Body of pancreas (tissue), 4 donors: ENCODE measurements at places on chromosomes 13 and 19. TPM values are rescaled to one million over a fixed set of nuclear protein-coding genes. Genes with fewer than 3 reads are reported as not detected.

RFPL4A gene
- not detected for total RNA-seq

- peaks cover 5% of the 10 kb centered on the region for H3K4me1 ChIP-seq
- H3K27ac ChIP-seq = no peak overlapping the region
- no peaks in the 10 kb centered on the region for H3K36me3 ChIP-seq
- DNase-seq = no peak
Measured at GRCh38 chr13:21065686-21066085, 4.3 kb upstream of the LATS2 start.

- H3K4me3 ChIP-seq = no peak overlapping the region
- no peaks in the 10 kb centered on the region for H3K4me1 ChIP-seq
- no peaks in the 10 kb centered on the region for H3K36me3 ChIP-seq
- peaks cover under 1% of the 10 kb centered on the region for H3K27me3 ChIP-seq
Measured at GRCh38 chr19:19546751-19547162, 8.7 kb downstream of the CILP2 start.

GRCh38 chr13:110377178-110377825 is 70.2 kb downstream of the COL4A2 start:
- H3K4me3 ChIP-seq = no peak overlapping the region
- DNase-seq = no peak
- no peaks in the 10 kb centered on the region for H3K36me3 ChIP-seq
- no peak overlapping the region for H3K27ac ChIP-seq

DLL3 gene
- total RNA-seq = not detected

PCDH17 gene
- 6.0 TPM for total RNA-seq
